ENCODE measurements at places on chromosomes 5 and 9.

DNA sequence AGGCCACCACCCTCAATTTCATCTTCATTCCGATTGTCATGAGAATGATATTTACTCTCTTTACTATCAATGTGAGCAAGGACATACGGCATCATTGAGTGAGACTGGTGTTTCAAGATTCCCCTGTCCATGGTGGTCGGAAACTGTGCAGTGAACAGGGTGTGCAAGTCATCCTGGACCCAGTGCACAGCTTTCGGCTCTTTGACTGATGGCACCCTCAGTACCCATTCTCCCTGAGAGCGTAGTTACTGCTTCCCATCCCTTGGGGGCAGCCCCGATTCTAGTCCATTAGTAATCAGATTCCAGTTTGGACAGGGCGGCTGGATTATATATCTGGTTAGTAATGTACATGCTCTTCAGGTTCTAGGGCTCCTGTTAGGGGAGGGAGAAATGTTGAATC, 61.7 kb upstream of the SUB1 start:
- no peak for DNase-seq

- no peak for DNase-seq
Measured at GRCh38 chr5:106940301-106940846, 730.4 kb downstream of the EFNA5 start.

- no peak for DNase-seq
Measured at GRCh38 chr5:6674421-6674820, 38.8 kb upstream of the TENT4A start.

DNA sequence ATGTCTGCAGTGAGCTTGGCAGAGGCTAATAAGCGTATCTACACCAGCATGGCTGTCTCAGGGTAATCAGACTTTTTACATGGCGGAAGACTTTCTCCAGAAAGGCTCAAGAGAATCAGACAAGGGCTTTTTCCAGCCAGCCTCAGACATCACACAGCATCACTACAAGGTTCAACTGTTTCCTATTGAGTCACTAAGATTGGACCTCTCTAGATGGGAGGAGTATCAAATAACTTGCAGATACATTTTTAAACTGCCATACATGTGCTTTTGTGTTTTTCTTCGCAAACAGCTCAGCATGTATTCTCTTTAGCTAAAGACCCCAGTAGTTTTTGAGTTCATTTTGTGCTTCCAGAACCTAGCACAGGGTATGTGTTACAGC, 22.9 kb upstream of the PIK3R1 start:
- DNase-seq, result no peak

DNA sequence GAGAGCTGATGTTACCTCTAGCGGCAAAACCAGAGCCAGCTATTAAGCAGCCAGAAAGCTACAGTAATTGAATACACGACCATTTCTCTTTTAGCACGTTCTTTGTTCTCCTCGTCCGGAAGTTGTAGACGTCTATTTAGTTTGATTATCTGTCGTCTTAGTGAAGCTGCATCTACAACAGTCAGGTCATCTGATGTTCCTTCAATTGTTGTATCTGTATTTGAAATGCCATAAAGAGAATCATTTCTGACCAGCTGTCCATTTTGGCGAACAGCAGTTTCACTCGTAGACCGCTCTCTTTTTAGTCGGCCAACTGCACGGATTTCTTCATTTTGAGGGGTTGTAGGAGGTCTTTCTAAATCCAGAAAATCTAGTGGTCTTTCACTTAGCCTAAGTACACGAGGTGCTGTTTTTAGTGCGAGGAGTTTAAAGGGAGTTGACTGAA, 12.6 kb downstream of the PDE6A start:
- DNase-seq, result no peak

- no peak for DNase-seq
Measured at GRCh38 chr5:68502531-68502930, 287.0 kb downstream of the PIK3R1 start.

DNA sequence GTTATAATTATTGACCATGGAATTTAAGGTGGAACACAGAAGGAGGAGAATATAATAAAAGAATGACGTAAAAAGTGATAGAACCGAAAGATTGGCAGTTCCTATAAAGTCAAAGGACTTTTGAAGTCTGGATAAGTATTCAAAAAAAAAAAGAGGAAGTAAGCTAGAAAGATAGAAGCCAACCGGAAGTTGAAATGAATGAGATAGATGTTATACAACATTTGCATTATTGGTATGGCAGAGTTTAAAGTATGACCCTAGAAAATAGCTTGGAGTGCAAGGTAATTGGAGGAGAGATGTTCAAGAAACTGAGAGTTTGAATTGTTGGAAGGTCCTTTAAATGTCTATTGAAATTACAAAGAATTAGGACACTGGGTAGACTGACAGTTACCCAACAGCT, 293.6 kb downstream of the FER start:
- no peak for DNase-seq

- DNase-seq, result no peak
Measured at GRCh38 chr9:128933731-128934130, 12.9 kb downstream of the PHYHD1 start.

- no peak for DNase-seq
Measured at GRCh38 chr5:158943057-158943456, 156.7 kb downstream of the EBF1 start.

DNA sequence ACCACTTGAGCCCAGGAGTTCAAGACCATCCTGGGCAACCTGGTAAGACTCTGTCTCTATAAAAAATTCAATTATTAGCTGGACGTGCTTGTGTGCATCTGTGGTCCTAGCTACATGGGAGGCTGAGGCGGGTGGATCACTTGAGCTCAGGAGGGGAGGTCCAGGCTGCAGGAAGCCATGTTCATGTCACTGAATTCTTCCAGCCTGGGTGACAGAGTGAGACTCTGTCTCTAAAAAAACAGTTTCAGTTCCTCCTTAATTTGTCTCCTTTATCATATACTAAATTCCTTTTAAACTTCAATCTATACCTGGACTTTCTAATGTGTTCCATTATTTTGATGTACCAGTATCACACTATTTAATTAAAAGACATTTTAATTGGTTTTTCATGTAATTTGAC, 422.2 kb upstream of the TLE4 start:
- DNase-seq, result no peak

GRCh38 chr5:172235827-172236736, 42.1 kb downstream of the EFCAB9 start:
- DNase-seq, result no peak

- DNase-seq, result no peak
Measured at GRCh38 chr9:22211588-22212360, 202.7 kb upstream of the CDKN2B start.

DNA sequence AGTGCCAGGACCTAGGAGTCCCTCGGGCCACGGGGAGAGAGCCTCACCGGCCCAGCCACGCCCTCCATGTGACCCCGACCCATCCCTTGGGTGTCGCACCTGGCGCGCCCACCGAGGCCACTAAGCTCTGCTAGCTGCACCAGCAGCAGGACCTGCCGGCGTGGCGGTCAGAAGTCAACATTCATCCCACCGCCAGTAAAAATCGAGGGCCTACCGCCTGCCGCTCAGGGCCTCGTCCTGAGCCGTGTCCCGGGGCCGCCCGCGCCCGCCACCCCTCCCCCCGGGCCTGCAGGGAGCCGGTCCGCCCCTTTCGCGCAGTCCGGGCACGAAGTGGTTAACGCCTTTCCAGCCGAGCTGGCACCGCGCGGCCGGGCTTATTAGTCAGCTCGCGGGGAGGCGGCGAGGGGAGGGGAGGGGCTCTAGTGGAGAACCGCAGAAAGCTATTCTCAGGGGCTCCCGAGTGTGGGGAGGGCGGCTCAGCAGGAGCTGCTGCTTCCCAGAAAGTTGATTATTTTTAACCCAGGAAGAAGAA, 124.4 kb downstream of the C9orf50 start:
- DNase-seq, result peak; percentile 91

- DNase-seq, result no peak
Measured at GRCh38 chr5:102099766-102100331, 196.2 kb downstream of the SLCO4C1 start.

- no peak for DNase-seq
Measured at GRCh38 chr5:40559306-40559705, 120.4 kb upstream of the PTGER4 start.

GRCh38 chr5:142686210-142686734, 382 bp upstream of the FGF1 start:
- peak; percentile 59 for DNase-seq

GRCh38 chr5:51806677-51807076, 423.4 kb downstream of the ISL1 start:
- DNase-seq, result no peak

GRCh38 chr9:129362287-129363000, 184.4 kb upstream of the IER5L start:
- DNase-seq, result no peak

DNA sequence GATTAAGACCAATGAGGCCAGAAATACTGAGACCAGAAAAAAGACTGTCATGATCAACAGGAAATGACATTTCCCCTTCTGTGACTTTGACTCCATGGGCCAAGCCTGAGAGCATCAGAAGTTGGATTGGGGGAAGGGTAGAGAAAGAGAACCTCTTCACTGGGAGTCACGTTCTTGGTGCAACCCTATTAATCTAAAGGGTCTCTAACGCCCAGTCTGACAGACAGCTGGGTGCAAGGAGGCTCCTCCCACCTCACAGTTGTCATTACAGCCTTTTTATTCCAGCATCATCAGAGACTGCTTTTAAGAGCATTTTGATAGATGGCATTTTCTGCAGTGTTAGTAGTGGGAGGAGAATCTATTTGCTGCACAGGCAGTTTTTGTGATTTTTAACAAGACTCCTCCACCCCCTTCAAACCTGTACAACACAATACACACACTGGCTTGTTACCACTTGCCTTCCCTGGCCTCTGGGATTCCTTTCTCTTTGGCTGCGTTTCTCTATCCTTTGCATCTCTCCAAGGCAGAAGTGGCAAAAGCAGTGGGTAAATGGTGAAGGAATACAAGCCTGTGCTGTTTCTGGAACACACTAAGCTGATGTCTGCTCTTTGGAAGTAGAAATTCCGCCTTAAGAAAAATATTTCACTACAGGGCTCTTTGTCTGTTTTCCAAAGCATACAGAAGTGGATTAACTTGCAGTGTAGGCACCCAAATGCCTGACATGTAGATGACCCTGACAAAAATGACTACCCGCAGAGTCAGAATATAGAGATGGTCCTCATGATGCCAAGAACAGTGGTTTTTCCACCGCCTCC, 310.4 kb upstream of the ZNF608 start:
- no peak for DNase-seq

GRCh38 chr9:70802758-70803436, 318.5 kb downstream of the TRPM3 start:
- no peak for DNase-seq

DNA sequence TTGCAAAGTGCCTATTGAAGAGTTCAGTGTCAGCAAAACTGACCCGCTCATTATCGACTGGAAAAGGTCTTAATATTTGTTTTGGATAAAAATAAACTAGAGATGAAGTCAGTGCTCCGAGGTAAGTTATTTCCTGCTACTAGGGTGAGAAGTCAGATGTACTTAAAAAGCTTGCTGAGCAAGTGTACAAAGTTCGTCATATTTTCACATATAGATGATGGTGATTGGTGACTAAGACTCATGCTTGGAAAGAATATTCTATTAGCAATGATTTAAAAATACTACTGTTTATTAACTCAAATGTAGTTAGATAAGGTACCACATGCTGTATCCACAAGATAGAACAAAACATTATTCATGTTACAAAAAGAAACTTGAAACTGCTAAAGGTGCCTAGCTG, 643.7 kb downstream of the GABRG2 start:
- no peak for DNase-seq

GRCh38 chr5:118321081-118321480, 667.3 kb downstream of the DTWD2 start:
- no peak for DNase-seq

GRCh38 chr9:113506090-113506589, 42.6 kb downstream of the RGS3 start:
- DNase-seq, result peak; percentile 28

DNA sequence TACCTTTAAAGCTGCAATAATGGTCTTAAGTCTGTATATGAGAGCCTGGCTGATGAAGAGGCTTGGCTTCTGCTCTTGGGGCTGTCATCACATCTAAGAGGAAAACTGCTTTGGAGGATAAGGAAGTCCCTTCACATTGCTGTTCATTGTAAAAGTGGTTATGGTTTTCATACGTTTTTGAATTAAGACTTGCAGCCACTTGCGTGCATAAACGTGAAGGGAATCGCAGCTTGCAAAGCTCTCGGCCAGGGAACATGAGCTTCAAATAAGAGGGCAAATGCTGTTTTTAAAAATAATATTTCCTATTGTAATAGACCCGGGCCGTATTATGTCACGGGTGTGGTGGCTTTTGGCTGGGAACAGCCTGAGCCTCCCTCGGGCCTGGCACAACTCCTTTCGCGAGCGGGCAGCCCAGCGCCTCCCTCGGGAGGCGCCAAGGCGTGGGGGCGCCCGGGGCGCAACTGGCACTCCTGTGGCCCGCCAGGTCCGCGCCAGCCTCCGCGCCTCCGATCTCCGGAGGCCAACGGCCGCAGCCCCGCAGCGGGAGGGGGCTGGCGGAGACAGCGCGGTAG, 538 bp upstream of the ARHGEF28 start:
- no peak for DNase-seq

- DNase-seq, result peak; percentile 71
Measured at GRCh38 chr9:95505717-95506427, 10.9 kb downstream of the PTCH1 start.

DNA sequence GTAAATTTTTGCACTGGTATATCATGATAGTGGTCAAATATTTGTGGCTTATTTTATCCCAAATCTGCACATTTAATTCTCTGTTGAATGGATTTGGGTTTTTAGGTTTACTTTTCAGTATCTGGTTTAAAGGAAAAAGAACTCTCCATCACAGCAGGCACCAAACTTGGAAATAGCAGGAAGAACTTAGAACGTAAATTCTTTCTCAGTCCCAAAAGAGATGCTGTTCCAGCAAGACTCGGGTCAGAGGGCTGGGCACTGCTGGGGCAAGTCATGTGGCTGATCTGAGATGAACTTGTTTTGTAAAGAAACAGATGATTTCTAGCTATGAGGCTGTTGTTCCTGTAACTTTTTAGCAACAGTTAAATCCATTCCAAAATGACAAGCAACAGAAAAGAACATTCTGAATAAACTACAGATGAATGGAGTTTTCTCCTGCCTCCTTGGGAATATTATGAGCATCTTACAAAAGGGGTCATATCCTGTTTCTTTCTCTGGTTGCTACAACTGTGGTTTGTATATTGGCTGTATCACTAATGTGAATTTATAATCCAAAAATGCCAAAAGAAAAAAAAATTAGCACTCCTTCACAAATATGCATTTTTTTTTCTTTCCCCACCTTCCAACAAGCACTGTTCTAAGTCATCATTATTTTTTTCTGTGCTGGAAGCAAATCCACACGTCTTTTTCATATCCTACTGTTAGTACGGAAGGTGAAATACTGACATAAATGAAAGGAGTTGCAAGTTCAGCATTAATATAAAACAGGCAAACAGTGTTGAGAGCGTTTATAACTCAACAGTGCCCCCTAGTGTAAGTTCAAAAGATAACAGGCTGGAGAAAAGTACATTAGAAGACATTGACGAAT, 31.1 kb downstream of the OR2K2 start:
- DNase-seq, result no peak

DNA sequence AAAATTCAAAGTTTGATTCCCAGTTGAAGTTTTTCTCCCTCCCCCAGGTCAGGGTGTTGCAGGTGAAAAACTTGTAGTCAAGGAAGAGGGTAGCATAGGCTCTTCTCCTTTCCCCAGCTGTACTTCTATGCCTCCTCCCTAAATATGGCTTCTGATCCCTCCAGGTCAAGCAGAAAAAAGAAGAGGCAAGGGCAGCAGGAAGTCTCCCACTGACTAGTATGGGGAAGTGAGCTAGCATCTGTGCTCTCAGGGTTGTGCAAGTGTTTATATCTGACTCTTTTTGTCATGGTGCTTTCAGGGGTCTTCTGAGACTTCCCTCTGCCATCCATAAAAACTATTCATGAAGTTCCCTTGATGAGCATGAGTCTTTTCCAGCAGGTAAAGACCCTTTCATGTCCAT, 76.0 kb downstream of the ATPSCKMT start:
- no peak for DNase-seq

GRCh38 chr5:145598184-145598583, 237.0 kb downstream of the PRELID2 start:
- DNase-seq, result no peak
